ENCODE measurements at places on chromosomes 6 and 20.

- peak; percentile 46 for DNase-seq
Measured at GRCh38 chr6:168326294-168327261, 7.0 kb upstream of the DACT2 start.

GRCh38 chr6:44201638-44202303 lies 15.0 kb upstream of the MYMX start:
- no peak for DNase-seq

DNA sequence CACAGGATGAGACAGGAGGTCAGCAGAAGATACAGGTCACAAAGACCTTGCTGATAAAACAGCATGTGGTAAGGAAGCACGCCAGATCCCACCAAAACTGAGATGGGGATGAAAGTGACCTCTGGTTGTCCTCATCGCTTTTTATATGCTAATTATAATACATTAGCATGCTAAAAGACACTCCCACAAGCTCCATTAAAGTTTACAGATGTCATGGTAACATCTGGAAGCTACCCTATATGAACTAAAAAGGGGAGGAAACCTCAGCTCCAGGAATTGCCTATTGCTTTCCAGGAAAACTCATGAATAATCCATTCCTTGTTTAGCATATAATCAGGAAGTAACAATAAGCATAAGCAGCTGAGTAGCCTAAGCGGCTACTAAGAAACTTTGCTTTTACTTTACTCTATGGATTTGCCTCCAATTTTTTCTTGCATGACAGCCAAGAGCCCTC lies 8.4 kb upstream of the RIN2 start:
- no peak for DNase-seq

DNA sequence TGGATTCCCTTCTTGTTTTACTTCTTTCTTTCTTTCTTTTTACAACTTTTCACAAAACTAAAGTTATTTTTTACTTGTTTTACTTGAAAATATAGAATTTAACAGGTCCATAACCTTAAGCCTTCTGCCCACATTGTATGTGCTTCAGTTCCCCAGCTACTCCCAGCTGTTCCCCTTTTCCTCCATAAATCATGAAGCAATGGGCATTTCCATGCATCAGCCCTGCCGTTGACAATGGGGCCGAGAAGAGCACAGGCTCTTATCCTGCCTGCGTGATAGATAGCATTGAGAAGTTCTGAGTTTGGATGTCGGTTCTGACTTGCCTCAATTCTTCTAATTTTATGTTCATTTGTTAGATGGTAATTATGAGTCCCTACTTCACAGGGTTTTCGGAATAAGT lies 583.8 kb downstream of the CDH26 start:
- no peak for DNase-seq

DNA sequence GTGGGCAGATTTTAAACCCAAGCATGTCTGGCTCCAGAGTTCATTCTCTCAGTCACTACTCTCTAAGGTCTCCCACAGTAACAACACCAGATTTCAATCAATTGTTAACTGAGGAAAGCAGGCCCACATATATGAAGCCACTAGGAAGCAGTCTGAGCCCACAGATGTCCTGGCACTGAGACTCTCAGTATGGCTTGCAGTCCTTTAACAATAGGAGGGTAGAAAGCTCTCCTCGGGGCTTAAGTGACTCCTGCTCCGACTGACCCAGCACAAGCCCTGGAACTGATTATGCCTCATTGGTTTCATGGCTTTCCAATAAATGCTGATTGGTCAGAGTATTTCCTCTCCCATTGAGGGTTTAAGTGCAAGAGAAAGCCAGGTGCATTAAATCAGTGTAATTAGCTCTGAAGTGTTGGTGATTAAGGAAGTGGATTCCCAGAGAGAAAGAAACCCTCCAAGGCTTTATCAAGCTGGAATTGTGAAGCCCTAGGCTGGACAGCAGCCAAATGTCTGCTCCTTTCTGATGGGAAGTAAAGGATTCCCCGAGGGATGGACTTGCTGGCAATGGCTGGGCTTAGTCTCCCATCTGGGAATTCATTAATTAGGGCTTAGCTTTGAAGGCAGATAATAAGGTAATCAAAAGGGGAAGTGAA lies 76.6 kb upstream of the PROKR2 start:
- DNase-seq = no peak

GRCh38 chr6:80535914-80536565 lies 429.6 kb downstream of the BCKDHB start:
- no peak for DNase-seq

DNA sequence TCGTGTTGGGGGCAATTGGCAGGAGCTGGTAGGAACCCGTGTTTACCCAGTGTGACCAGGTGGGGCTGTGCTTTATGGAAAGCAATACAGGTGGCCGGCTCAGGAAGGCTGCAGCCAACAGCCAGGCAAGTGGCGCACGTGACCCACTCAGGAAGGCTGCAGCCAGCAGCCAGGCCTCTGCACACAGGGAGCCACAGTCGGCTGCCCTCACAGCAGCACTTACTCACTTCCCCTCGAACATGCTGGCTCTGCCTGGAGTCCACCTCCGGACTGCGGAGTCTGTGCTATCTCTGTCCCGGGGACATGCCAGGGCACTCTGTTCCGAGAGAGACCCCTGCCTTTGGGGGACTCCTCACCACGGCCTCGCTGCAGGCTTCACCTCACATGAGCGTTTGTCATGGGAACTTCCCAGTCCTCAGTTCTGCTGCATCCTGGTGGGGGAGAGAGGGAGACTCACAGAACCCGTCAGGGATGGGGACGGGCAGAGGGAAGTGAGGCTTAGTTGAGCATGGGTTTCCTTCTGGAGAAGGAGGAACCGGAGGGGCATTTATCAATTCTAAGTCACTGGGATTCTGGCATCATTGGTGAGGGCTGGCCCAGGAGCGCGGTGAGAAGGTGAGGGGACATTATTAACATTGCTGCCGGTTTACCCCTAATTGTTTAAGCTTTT lies 76.8 kb downstream of the TTLL2 start:
- DNase-seq = no peak

DNA sequence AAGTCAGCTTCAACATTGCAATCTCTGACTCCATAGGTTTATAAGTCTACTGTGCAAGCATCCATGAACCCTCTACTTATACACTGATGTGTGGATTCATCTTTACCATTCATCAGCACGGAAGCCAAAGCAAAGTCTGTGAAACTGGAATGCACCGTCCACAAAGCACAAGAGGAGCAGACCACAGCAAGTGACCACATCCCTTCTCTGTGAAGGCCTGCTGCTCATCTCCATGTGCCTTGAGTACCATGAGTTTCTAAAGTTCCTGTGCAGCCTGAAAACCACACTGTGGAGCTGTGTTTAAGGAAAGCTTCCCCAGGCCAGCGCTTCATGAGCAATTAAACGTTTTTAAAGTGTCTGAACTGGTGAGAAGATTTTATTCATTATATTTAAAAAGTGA lies 20.0 kb downstream of the GABRR1 start:
- DNase-seq = no peak

GRCh38 chr20:31803552-31804291 lies 15.4 kb upstream of the MYLK2 start:
- DNase-seq = no peak

DNA sequence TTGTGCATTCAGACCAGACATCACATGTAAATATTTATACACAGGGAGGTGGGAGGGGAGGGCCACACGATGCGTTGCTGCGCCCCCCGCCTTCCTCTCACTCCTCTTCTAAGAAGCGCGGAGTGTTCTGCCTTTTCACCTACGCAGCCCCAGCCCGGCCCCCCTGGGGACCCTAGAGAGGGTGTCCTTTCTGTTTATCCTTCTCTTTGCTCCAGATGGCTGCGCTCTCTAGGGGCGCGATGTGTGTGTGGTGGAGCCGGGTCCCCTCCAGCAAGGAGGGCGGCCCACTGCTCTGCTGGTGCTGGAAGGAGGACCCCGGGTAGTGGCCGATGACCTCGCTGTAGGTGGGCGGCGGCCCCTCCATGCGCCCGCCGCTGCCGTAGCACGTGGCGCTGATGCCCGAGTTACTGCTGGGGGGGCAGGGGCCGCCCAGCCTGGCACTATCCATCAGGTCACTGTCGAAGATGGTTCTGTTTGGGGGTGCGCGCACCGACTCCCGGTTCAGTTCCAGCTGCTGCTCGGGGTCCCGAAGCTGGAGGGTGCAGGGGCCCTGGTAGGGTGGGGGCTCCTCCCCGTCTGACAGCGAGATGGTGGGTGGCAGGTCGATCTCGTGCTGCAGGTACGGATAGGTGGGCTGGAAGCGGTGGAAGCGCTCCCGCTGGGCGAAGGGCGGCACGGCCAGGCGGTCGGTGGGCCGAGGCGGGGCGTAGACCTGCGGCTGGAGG lies 31.8 kb upstream of the ZBP1 start:
- no peak for DNase-seq

DNA sequence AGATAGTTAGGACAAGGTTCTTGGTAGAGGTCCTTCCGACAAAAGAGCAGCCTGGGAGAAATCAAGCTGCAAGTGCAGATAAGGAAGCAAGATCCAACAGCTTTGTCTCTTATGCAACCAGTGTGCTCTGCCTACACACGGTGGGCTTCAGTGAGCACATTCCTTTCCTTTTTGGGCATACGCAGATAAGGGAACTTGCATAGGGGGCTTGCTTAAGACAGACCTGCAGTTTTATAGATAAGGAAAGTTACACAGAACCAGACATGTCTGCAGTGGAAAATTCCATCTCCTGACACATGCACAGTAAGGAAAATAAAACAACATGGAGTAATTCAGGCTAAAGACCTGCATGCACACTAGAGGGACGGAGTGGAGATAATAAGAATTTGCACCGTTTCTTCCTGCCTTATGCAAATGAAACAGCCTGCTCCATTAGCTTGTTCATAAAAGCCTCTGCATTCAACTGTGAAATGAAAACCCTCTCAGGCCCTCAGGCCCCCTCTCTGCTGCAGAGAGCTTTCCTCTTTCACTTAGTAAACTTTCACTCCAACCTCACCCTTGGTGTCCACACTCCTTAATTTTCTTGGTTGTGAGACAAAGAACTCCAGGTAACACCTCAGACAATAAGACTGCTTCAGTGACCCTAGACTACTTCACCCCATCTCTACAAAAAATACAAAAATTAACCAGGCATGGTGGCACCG lies 97.5 kb upstream of the MYLIP start:
- no peak for DNase-seq

- DNase-seq = no peak
Measured at GRCh38 chr6:155115893-155116570, 120.9 kb downstream of the TIAM2 start.

GRCh38 chr6:16295060-16295459 lies 56.7 kb downstream of the GMPR start:
- no peak for DNase-seq

DNA sequence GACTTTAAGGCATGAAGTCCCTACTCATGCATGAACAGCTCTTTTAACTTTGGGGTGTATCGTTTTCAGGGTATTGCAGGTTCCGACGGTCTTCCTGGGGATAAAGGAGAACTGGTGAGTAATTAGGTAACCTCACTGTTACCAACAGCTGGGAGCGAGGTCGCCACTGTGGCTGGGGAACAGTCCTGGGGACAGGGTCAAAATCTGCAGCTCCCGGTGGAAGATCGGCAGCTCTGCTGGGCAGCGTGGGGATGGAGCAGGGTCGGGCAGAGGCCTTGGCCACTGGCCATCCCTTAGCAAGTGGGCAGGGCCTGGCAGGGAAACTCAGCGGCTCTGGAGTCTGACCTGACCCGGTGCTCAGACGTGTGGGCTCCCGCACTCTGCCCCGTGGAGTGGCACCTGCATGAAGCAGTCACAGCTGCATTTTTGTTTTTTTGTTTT lies 16.1 kb downstream of the COL9A3 start:
- no peak for DNase-seq

DNA sequence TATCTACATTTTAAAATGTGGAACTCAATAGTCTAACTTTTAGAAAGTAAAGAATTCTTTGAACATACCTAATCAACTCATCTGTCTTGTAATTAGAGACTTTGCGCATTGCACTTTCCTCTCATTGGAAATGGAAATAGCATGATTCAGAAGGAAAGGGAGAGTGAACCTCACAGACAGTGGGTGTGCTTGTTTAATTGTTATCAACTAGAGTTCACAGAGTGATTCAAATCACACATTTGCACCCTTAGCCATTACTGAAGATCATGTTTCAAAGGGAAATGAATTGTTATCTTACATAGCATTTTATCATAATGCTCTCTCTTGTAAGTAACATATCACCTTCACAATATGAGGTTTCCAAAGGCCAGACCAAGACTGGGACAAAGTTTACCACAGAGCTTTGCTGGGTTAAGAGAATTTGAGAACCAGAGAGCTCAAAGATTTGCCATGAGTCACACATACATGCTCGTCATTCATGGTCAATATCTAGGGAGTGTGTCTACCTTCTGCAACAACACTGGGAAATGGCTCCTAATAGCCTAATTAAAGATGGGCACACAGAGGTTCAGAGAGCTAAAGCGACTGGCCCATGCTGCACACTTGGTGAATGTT lies 21.5 kb downstream of the GSTA3 start:
- no peak for DNase-seq

GRCh38 chr6:3794092-3794491 lies 42.6 kb upstream of the PXDC1 start:
- DNase-seq = no peak

DNA sequence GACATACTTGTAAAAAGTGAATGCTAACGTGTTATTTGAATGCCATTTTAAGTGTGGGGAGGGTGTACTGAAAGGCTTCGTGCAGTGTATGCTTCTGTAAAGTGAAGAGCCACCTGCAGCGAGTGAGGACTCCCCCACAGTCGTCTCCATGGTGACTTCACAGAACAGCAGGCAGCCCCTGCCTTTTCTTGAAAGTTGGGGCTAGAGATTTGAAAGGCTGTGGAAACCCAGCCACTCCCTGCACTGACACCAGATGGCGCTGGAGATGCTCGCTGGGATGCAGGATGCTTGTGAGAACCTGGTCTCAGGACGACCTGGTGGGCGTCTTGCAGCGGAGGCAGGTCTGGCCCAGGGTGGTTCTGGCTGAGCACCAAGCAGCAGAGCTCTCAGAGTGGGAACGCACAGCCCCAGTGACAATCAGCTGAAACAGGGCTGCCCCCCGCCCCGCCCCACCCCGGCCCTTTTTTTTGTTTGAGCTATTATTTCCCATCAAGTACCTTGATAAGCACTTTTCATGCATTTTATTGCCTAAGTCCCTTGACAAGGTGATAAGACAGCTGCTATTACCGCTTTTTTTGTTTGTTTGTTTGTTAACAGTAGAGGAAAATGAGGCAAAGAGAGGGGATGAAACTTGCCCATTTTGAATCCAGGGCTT lies 150.3 kb downstream of the SYCP2 start:
- DNase-seq = peak; percentile 43

DNA sequence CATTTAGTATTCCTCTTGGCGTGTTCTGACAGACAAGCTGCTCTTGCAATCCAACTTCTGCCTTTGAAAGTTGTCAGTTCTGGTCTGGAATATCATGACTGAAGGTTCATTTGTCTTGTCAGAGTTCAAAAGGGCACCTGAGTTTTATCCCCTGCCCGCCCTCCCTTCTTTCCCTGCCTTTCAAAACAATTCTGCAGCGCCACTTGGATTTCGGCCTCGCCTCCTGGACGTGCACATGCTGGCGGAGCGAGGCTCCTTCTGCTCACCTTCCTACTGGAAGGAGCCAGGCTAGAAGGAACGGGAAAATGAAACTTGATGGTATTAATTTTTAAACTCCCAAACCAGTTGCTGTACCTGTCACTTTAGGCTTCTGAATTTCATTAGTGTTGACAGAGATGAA lies 55.7 kb upstream of the HDGFL1 start:
- no peak for DNase-seq
